ENCODE measurements at places on chromosomes 3 and 15.

- DNase-seq, result no peak
These were observed 26.2 kb downstream of the ZBED2 start for GRCh38 chr3:111568911-111569310.

DNA sequence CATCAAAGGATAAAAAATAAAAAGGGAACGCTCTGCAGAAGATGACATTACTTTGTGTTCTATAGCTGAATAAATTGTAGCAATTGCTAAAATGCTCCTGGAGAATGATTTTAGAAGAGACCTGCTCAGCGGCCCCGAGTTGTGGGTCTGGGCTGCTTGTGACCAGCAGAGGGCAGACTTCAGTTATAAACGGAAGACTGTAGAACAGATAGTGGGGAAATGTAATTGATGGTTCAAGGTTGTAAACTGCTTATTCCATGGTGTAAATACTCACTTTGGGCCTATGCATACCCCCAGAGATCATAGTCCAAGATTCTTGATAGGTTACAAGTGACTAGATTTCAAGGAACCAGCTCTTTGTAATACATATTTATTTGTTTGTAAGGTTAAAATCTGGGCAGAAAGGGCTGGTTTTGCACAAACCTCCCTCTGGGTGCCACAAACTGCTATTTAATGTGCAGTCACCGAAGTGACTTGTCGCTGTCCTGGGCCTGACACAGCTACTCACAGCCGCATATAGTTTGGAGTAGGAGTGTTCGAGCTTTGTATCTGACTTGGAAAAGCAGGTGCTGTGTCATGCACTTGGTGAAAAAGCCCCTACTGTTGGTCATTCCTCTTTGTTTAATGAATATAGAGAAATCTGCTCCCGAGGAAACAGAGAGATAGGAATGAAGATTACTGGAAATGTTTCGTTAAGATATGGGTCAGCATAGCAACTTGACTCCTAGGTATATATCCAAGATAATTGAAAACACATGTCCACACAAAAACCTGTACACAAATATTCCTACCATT lies 34.7 kb upstream of the NDUFB4 start:
- peak; percentile 80 for DNase-seq

DNA sequence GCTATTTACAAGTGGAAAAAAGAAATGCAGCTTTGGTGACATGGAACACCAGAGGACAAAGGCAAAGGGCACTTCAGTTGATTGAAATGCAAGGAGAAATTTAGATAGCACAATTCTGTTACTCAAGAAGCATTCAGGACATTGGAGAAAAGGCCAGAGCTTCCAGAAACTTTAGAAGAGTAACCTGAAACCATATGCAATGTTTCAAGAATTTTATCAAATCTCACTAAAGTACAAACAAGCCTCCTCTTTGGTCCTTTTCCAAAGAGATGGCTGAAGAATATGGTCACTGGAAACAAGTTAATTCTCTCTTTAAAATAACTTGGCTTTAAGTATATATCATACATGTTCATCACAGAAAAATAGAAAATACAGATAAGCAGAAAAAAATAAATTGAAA lies 14.6 kb upstream of the LMOD3 start:
- no peak for DNase-seq

DNA sequence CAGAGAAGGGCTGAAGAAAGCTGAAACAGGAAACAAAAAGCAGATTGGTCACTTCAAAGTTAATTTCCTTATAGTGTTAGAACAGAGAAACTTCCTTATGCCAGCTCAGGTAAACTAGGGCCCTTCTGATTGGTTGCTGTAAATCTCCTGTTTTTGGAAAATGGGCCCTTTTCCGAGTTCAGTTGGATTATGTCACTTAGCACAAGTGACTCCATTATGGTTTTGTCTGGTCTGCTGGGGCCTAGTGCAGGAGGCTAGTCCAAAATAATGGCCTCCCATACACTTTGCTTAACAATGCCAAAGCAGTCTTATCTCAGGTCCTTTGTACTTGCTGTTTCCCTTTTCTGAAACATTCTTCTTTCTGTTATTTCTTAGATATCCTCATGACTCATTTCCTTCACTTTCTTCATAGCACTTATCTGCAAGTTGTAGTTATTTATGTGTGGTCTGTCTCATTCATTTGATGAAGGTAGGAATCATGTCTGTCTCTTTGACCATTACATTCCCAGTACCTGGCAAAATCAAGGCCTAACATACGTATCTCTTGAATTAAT lies 7.7 kb upstream of the DCP1A start:
- DNase-seq, result no peak

DNA sequence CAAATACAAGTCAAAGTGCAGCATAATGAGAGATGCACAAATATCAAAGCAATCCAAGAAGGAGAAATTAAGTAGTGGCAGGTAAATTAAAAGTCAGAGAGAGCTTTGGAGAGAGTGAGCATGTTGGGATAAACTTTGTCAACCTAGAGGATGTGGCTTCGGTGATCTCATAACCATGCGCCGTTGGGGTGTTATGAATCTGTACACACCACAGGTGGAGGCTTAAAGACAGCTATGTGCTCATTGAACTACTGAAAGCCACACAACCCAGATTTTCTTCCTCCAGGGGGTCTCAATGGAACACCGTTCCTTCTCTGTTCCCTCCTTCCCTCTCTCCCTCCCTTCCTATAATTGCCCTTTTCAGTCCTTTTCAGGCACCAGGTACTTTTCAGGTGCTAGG lies 52.0 kb downstream of the SUCNR1 start:
- DNase-seq, result no peak

All from WTC11 (cell line).